ENCODE measurements at places on chromosomes 16 and 17.

- no peak for DNase-seq
These were observed 155.9 kb upstream of the IRX5 start for GRCh38 chr16:54774768-54775167.

DNA sequence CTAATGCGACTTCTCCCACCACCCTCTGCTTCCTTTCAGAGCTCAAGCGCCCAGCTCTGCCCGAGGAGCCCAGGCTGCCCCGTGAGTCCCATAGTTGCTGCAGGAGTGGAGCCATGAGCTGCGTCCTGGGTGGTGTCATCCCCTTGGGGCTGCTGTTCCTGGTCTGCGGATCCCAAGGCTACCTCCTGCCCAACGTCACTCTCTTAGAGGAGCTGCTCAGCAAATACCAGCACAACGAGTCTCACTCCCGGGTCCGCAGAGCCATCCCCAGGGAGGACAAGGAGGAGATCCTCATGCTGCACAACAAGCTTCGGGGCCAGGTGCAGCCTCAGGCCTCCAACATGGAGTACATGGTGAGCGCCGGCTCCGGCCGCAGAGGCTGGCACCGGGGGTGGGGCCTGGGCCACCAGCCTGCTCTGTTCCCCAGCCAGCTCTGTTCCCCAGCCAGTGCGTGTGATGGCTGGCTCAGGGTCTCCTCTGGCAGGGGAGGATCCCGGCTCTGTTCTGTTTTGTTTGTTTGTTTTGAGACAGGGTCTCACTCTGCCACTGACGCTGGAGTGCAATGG is 18.7 kb downstream of the CRISPLD2 start:
- DNase-seq: no peak

GRCh38 chr17:17122781-17123483 is 80.7 kb downstream of the MPRIP start:
- no peak for DNase-seq

DNA sequence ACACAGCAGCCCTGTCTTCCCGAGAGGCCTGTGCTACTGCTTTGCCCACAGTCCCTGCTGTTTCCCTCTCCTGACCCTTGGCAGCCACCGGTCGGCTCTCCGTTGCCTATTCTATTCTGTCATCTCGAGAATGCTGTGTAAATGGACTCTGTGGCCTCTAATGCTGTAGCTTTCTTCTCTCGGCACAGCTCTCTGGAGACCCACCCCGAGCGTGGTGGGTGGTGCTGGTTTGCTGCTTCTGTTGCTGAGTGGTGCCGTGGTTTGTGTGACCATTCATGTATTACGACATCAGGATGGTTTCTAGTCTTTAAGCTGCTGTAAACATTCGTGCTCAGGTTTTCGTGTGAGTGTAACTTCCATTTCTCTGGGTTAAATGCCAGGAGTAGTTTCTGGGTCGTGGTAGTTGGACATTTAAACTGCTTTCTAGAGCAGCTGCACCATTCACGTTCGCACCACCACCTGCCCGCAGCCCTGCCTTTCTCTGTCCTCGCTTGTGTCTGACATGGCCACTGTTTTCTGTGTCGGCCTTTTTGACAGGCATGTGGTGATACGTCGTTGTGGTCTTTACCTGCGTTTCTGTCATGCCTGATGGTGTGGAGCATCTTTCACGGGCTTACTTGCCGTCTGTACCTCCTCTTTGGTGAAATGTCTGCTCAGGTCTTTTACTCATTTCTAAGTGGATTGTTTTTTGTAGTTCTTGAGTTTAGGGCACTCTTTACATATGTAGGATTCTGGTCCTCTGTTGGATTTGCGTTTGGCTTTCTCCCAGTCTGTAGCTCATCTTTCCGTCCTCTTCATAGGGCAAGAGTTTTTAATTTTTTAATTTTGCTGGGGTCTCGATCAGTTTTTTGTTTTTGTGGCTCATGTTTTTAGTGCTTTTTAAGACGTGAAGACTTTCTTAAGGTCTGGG is 47.7 kb upstream of the ZNF750 start:
- DNase-seq: no peak

- DNase-seq: no peak
These were observed 1.2 kb downstream of the CACNA1G start for GRCh38 chr17:50561746-50562141.

- DNase-seq: no peak
These were observed 14.0 kb downstream of the PRSS54 start for GRCh38 chr16:58280846-58281301.

GRCh38 chr17:21823643-21824042 is 131.3 kb downstream of the KCNJ18 start:
- DNase-seq: no peak

- no peak for DNase-seq
These were observed 16.0 kb upstream of the LRRC75A start for GRCh38 chr17:16507918-16508533.

DNA sequence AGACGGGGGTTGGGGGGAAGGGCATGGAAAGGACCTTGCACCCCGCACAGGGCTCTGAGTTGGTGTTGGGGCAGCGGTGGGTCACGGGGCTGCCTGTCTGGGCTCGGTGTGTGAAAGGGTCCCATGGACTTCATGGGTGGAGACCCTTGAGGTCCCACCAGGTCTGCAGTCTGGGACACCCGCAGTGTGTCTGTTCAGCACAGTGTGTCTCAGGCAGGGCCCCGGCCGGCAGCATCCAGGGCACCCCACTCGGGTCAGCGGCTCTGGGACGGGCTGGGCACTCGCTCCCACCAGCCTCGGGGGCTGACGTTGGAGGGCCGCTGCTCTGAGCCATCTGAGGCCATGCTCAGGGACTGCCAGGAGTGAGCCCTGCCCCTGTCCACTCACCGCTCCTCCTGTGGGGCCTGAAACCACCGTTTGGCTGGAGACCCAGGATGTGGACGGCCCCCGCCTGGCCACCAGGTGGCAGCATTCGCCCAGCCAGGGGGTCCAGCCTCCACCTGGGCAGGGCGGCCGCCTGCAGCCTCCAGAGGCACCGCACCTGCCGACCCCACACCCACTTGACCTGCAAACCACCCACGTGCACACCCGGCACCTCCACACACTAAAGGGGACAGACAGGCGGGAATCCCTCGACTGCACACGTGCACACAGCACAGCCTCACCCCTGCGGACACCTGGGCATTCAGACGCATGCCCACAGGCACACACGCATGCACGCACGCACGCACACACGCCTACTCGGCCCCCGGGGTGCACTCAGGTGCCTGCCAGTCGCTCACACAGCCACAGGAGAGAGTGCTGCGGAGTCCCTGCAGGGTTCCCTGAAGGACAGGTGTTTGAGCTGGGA is 10.1 kb upstream of the ZFPM1 start:
- peak; percentile 60 for DNase-seq

GRCh38 chr17:57034807-57035754 is 50.0 kb upstream of the AKAP1 start:
- DNase-seq: no peak

- no peak for DNase-seq
These were observed 28.5 kb upstream of the MEAK7 start for GRCh38 chr16:84532855-84533486.

DNA sequence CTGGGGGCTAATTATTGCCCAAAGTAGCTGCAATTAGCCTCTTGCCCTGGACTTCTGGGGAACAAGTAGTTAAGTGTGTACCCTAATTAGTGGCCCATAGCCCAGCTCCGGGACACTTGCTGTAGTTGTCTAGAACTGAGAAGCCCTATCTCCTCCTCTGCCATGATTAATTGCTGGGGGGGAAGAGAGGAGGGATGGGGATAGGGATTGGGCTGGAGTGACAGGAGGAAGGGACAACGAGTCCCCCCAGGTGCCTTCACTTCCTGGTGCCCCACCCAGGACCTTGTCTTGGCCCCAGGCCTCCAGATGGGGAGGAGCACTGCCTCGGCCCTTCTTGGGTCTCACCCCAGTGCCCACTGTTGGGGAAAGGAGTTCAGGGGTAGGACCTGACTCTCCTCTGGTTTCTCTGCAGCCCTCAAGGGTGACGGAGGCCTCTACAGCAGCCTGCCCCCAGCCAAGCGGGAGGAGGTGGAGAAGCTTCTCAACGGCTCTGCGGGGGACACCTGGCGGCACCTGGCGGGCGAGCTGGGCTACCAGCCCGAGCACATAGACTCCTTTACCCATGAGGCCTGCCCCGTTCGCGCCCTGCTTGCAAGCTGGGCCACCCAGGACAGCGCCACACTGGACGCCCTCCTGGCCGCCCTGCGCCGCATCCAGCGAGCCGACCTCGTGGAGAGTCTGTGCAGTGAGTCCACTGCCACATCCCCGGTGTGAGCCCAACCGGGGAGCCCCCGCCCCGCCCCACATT is 17.4 kb downstream of the NGFR start:
- DNase-seq: no peak

GRCh38 chr16:783404-784161 is 4.6 kb downstream of the RPUSD1 start:
- DNase-seq: no peak

DNA sequence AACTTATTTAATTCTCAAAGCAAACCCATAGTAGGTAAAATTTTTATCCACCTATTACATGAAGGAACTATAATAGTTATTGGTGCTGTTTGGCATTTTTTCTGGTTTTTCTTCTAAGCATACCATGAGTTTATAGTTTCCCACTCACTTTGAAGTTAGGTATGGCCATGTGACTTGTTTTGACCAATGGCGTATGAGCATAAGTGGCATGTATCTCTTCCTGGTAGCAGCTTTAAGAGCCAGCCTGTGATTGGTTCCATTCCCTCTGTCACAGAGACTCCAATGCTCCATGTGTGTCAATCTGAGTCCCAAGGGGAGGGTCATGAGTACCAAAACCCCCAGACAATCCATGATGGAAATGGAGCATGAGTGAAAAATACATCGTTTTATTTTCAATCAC is 282.9 kb upstream of the N4BP1 start:
- no peak for DNase-seq
